ENCODE measurements at places on chromosomes 7 and 10. TPM values are rescaled to one million over a fixed set of nuclear protein-coding genes. Genes with fewer than 3 reads are reported as not detected.

DNA sequence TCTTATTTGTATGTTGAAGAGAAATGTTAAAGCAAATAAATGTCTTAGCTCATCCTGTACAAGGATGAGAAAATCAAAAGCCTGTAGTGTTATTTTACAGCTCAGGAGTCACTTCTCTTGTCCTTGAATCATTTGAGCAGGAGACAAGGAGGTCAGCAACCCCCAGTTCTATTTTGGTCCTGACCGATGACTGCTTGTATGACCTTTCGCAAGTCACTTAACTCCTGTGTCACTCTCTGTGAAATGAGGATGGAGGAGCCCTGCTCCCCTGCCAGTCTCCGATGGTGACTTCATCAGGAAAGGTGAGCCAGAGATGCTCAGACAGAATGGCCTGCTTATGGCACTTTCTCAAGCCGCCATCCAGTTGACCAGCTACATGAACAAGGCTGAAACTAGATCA, 101.0 kb downstream of the CELF2 start:
- no peak for DNase-seq
- H3K4me3 ChIP-seq: no peak overlapping the region
- no peaks in the 10 kb centered on the region for H3K27me3 ChIP-seq
- no peaks in the 10 kb centered on the region for H3K36me3 ChIP-seq
- H3K27ac ChIP-seq: no peak overlapping the region

GRCh38 chr10:26543567-26544306, 105.6 kb downstream of the APBB1IP start:
- no peak overlapping the region for H3K4me3 ChIP-seq
- H3K27me3 ChIP-seq: no peaks in the 10 kb centered on the region
- no peaks in the 10 kb centered on the region for H3K36me3 ChIP-seq
- no peak for DNase-seq
- no peak overlapping the region for H3K27ac ChIP-seq

Gene GRID1
- 0.20 TPM for total RNA-seq

Gene ZNF775
- total RNA-seq: 1.6 TPM

DNA sequence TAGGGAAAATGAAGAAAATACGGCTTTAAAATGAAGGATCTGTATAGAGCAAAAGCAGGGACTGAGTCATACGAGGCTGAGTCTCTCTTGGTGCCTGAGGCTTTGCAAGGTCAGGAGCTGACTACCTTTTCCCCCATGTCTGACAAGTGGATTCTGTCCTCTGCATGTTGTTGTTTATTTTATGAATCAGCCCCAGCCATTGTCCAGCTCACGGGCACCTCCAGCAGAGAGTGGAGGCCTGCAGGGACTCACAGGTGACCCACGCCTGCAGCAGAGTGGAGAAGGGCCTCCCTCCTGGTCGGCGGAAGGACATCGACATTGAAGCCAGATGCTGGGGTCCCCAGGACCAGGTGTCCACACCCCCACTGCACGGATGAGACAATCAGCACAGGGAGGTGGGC, 233.9 kb downstream of the WDR37 start:
- H3K36me3 ChIP-seq: no peaks in the 10 kb centered on the region
- no peaks in the 10 kb centered on the region for H3K4me1 ChIP-seq
- DNase-seq: no peak
- no peak overlapping the region for H3K4me3 ChIP-seq
- no peak overlapping the region for H3K27ac ChIP-seq
